ENCODE measurements at places on chromosomes 4 and X. TPM values are rescaled to one million over a fixed set of nuclear protein-coding genes. Genes with fewer than 3 reads are reported as not detected.

DNA sequence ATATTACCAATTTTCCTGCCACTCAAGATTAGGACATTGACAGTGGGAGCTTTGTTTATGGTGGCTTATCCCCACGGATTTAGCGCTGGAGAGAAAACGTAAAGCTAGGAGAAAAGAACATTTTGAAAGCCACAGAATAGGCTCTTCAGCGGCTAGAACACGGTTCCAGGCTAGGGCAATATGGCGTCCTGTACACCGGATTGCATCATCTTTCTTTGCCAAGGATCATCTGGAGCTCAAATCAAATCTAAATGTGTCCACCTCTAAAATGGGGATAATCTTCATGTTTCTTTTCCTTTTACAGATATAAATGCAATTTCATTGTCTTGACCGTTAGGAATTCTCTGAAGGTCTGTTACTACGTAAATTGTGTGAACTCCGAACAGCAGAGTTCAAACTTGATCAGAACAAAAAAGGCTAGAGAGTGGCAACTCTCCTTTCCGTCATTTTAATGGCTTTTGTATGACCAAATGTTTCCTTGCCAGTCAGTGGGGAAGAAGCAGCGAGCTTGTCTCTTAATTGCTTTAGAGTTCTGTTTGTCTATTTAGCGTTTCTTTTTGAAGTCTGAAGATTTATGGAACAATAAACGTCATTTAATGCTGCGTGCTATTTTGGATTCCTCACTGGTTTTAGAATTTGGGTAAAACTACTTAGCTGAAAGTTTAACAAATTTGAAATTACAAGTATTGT lies 2.6 kb upstream of the WWC2 start:
- DNase-seq, result no peak

NOX1 gene
- total RNA-seq, result not detected

FGG gene
- total RNA-seq, result 3.3 TPM

MAMLD1 gene
- total RNA-seq, result 2.8 TPM

MMAA gene
- 5.6 TPM for total RNA-seq

GRCh38 chrX:78658414-78658813 lies 714 bp downstream of the RTL3 start:
- no peak for DNase-seq

- no peak for DNase-seq
Observed at GRCh38 chrX:2224161-2224560, 276.6 kb downstream of the DHRSX start.

- no peak for DNase-seq
Observed at GRCh38 chr4:76782837-76783236, 115.1 kb downstream of the SOWAHB start.

Data from breast epithelium (tissue), 4 donors.